M059J (cell line): ENCODE measurements at places on chromosomes 12 and 14. TPM values are rescaled to one million over a fixed set of nuclear protein-coding genes. Genes with fewer than 3 reads are reported as not detected.

SDR9C7 gene
- not detected in 2 replicates for total RNA-seq

CLEC1B gene
- not detected in 2 replicates for total RNA-seq

TAS2R50 gene
- total RNA-seq, result 0.25 TPM in 1 of 2 replicates, not detected in the other

FGF6 gene
- not detected in 2 replicates for total RNA-seq

FBXO21 gene
- 53.7 and 63.2 TPM in 2 replicates for total RNA-seq

CD69 gene
- 1.2 TPM in 2 replicates for total RNA-seq

LBHD2 gene
- total RNA-seq, result not detected in 2 replicates

NID2 gene
- 69.9 and 72.7 TPM in 2 replicates for total RNA-seq

CCDC177 gene
- not detected in 2 replicates for total RNA-seq

ANKS1B gene
- total RNA-seq, result 0.52 and 4.1 TPM in 2 replicates

SPIC gene
- total RNA-seq, result not detected in 2 replicates

TAS2R7 gene
- not detected in 2 replicates for total RNA-seq

SERPINA12 gene
- total RNA-seq, result not detected in 2 replicates

KRT3 gene
- not detected in 2 replicates for total RNA-seq

RD3L gene
- total RNA-seq, result not detected in 2 replicates

GPR162 gene
- total RNA-seq, result 2.1 TPM in 1 of 2 replicates, not detected in the other

HOXC12 gene
- total RNA-seq, result not detected in 2 replicates

CD163 gene
- not detected in 2 replicates for total RNA-seq

CYP27B1 gene
- total RNA-seq, result 1.8 and 3.2 TPM in 2 replicates

TCL1B gene
- not detected in 2 replicates for total RNA-seq

IL22 gene
- not detected in 2 replicates for total RNA-seq

KCNMB4 gene
- total RNA-seq, result 2.9 and 3.0 TPM in 2 replicates

NRXN3 gene
- total RNA-seq, result 0.52 and 1.1 TPM in 2 replicates

ARHGAP5 gene
- 52.5 and 75.3 TPM in 2 replicates for total RNA-seq

STAT6 gene
- total RNA-seq, result not detected in 2 replicates

EPYC gene
- 0.17 TPM in 1 of 2 replicates, not detected in the other for total RNA-seq

HECTD4 gene
- 3.5 and 13.8 TPM in 2 replicates for total RNA-seq

RPGRIP1 gene
- not detected in 2 replicates for total RNA-seq
